ENCODE measurements at places on chromosomes 2 and 18. TPM values are rescaled to one million over a fixed set of nuclear protein-coding genes. Genes with fewer than 3 reads are reported as not detected.

DNA sequence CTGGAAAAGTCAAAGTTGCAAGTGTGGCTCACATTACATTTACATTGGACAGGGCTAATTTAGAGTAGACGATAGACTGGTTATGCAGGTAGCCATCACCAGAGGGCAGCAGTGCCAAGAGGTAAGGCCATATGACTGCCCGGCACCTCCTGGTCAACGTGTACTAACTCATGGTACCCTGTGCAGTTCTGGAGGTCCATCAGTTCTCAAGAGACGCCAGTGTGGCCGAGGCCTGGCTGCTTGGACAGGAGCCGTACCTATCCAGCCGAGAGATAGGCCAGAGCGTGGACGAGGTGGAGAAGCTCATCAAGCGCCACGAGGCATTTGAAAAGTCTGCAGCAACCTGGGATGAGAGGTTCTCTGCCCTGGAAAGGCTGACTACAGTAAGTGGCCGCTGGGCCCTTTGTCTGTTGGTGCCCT, 65.8 kb upstream of the EML6 start:
- H3K36me3 ChIP-seq = no peaks in the 10 kb centered on the region
- peak; percentile 79 for DNase-seq
- no peaks in the 10 kb centered on the region for H3K27me3 ChIP-seq

- no peaks in the 10 kb centered on the region for H3K36me3 ChIP-seq
- no peak overlapping the region for H3K4me3 ChIP-seq
Observed at GRCh38 chr2:234580686-234581085, 83.8 kb upstream of the ARL4C start.

- H3K4me3 ChIP-seq = no peak overlapping the region
- no peaks in the 10 kb centered on the region for H3K27me3 ChIP-seq
- H3K27ac ChIP-seq = no peak overlapping the region
- no peak for DNase-seq
- H3K4me1 ChIP-seq = no peaks in the 10 kb centered on the region
- no peaks in the 10 kb centered on the region for H3K36me3 ChIP-seq
Observed at GRCh38 chr2:120842456-120843439, 107.1 kb downstream of the GLI2 start.

GRCh38 chr18:9711361-9712129, 3.4 kb downstream of the RAB31 start:
- no peaks in the 10 kb centered on the region for H3K36me3 ChIP-seq
- DNase-seq = no peak
- H3K27me3 ChIP-seq = no peaks in the 10 kb centered on the region
- H3K4me3 ChIP-seq = no peak overlapping the region

- DNase-seq = no peak
- H3K36me3 ChIP-seq = no peaks in the 10 kb centered on the region
- peaks cover 13% of the 10 kb centered on the region for H3K4me1 ChIP-seq
- H3K27me3 ChIP-seq = no peaks in the 10 kb centered on the region
- H3K4me3 ChIP-seq = no peak overlapping the region
Observed at GRCh38 chr2:163669506-163669905, 66.3 kb downstream of the FIGN start.

DNA sequence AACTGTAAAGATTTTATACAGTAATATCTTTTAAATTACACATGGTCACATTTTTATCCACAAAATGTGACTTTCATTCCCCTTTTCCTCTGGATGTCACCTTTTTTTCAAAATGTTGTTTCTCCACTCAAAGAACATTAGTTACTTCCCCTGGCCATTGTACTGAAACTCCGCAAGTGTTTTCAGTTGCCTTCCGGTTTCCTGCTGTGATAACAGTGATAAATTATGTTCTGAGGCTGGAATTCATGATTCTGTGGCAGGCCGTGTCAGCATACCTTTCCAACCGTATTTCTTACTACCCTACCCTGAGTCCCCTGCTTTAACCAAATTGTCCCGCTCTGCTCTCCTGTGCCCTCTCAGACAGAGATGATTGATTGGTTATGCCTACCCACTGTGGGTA, 53.5 kb downstream of the MGAT5 start:
- H3K36me3 ChIP-seq = no peaks in the 10 kb centered on the region
- H3K4me3 ChIP-seq = no peak overlapping the region
- H3K4me1 ChIP-seq = peaks cover 5% of the 10 kb centered on the region
- H3K27ac ChIP-seq = no peak overlapping the region
- DNase-seq = no peak

- no peak overlapping the region for H3K27ac ChIP-seq
- no peak for DNase-seq
- no peaks in the 10 kb centered on the region for H3K4me1 ChIP-seq
- no peak overlapping the region for H3K4me3 ChIP-seq
Observed at GRCh38 chr2:4122726-4123125, 419.4 kb downstream of the DCDC2C start.

DNA sequence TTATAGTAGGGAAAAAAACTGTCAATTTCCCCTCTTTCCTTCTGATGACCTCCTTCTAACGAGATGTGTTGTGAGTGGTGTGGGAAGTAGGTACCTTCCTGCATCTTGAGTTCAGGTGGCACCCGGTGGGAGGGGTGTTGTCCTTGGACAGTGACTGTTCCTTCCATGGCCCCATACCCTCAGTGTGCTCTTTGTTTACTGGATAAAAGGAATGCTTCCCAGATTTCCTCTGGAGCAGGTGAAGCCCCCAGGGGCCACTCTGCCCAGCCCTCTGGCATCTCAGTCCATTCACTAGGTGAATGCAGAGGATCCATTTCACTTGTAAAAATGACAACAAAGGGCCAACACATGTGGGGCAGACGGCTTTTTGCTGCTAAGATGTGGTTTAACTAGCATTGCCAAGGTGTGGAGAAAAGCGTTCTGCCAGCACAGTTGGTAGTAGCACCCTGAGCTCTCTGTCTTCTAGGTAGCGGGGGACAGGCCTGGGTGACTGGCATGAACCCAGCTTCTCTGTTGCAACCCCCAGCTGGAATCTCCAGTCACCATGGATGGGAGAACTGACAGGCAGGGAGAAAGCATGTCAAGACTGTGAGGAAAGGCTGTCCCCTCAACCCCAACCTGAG, 6.9 kb downstream of the GDF7 start:
- H3K27ac ChIP-seq = no peak overlapping the region
- H3K36me3 ChIP-seq = no peaks in the 10 kb centered on the region
- DNase-seq = no peak
- H3K4me1 ChIP-seq = peaks cover 44% of the 10 kb centered on the region
- no peaks in the 10 kb centered on the region for H3K27me3 ChIP-seq
- H3K4me3 ChIP-seq = no peak overlapping the region

The SLC14A1 gene
- 0.60 TPM for total RNA-seq

The KCNG3 gene
- total RNA-seq = 17.8 TPM

- DNase-seq = no peak
- no peak overlapping the region for H3K4me3 ChIP-seq
- H3K36me3 ChIP-seq = no peaks in the 10 kb centered on the region
- H3K27me3 ChIP-seq = no peaks in the 10 kb centered on the region
- H3K27ac ChIP-seq = no peak overlapping the region
Observed at GRCh38 chr18:6604573-6604941, 125.0 kb upstream of the ARHGAP28 start.

- H3K27ac ChIP-seq = no peak overlapping the region
- no peak for DNase-seq
- no peaks in the 10 kb centered on the region for H3K4me1 ChIP-seq
- no peaks in the 10 kb centered on the region for H3K36me3 ChIP-seq
- no peak overlapping the region for H3K4me3 ChIP-seq
Observed at GRCh38 chr2:143300536-143300935, 171.3 kb downstream of the ARHGAP15 start.

GRCh38 chr18:12021596-12021995, 40.3 kb downstream of the IMPA2 start:
- H3K27ac ChIP-seq = no peak overlapping the region
- no peak for DNase-seq
- H3K4me3 ChIP-seq = no peak overlapping the region
- no peaks in the 10 kb centered on the region for H3K27me3 ChIP-seq
- no peaks in the 10 kb centered on the region for H3K36me3 ChIP-seq
- no peaks in the 10 kb centered on the region for H3K4me1 ChIP-seq

- no peak for DNase-seq
- no peak overlapping the region for H3K27ac ChIP-seq
- no peaks in the 10 kb centered on the region for H3K27me3 ChIP-seq
Observed at GRCh38 chr18:53451902-53452301, 772.6 kb downstream of the MBD2 start.

DNA sequence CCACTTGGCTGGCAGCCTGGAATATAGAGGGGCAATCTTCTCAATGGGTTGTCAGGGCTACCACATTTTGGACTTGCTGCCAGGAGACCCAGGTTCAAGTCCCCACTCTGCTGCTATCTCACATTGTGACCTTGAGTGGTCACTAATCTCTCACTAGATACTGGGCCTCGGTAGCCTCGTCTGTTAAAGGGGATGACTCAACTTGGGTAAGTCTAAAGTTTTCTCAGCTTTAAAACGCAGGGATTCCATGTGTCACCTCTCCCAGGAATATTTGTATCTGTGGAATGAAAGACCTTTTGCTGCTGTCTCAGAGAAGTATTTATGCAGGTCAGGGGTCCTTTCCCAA, 86.3 kb downstream of the SEMA4F start:
- H3K4me3 ChIP-seq = no peak overlapping the region
- H3K36me3 ChIP-seq = no peaks in the 10 kb centered on the region
- H3K4me1 ChIP-seq = no peaks in the 10 kb centered on the region
- no peak for DNase-seq

DNA sequence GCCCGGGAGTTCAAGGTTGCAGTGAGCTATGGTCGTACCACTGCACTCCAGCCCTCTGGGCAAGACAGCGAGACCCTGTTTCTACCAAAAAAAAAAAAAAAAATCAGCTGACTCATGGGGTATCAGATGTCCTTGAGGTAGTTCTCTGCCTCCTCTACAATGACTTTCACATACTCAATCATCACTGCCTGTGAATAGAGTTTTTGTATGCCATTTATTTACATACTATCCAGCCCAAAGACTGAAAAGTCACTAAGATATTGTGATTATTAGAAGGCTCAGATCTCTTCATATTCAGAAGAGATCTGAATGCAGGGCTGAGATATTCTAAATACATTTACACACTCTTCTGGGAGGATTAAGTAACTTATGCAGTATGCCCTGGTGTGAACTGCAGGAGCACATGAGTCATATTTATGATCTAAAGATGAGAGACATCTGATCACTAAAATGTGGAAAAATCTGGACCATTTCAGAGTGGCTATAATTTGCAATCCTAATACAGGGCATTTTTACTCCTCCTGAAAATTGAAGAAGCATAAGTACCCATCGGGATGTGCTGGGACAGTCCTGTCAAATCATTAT, 38.9 kb downstream of the KLF7 start:
- peaks cover 23% of the 10 kb centered on the region for H3K36me3 ChIP-seq
- no peak overlapping the region for H3K4me3 ChIP-seq
- H3K27ac ChIP-seq = no peak overlapping the region

- no peak for DNase-seq
- H3K36me3 ChIP-seq = no peaks in the 10 kb centered on the region
- H3K4me1 ChIP-seq = no peaks in the 10 kb centered on the region
Observed at GRCh38 chr2:225824748-225825449, 425.4 kb downstream of the NYAP2 start.

DNA sequence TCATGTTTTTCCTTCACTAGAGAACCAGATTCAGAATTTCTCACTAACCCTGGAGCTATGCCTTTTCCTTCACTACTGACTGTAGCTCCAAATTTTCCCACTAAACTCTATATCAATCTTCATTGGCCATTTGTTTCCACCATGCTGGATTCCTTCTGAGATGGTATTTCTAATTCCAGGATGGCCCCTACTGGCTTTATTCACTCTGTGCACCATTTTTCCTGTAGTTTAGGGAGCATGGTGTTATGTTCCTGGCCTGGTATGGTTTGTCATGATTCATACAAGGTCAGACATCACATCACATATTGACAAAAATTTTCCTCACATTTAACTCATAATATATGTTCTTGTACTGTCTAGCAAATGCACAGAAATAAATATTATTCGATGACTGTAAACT, 229.2 kb upstream of the TFPI start:
- no peak overlapping the region for H3K27ac ChIP-seq
- no peak for DNase-seq
- H3K4me1 ChIP-seq = no peaks in the 10 kb centered on the region
- H3K27me3 ChIP-seq = no peaks in the 10 kb centered on the region
- H3K36me3 ChIP-seq = no peaks in the 10 kb centered on the region

DNA sequence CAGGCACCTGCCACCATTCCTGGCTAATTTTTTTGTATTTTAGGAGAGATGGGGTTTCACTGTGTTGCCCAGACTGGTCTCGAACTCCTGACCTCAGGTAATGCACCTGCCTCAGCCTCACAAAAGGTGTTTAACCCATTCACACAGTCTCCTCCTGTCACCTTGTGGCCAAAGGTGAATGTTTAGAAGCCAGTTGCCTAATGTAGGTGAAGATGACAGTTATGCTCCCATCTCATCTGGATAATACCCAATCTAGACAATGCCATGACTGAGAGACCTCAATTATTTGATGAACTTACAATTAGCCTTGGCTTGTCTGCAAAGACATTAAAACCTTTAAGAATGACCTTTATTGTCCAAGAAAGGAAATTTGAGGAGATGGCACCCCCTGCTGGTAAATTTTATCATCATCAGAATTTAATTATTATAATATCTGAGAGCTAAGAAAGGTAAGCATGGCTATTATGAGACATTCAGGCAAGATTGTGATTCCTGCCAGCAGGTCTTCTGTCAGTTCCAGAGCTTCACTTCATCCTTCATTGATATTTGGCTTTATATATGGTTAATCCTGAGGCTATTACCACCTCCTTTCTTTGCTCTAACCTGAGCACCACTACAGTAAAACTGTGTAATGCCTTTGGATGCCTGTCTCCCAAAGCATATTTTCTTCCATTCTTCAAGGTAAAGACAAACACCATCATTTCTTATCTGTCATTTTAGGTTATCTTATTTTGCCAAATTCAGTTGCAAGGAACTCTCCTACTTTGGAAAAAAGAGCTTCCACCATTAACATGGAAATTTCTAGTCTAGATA, 117.6 kb downstream of the FAM124B start:
- no peaks in the 10 kb centered on the region for H3K4me1 ChIP-seq
- H3K4me3 ChIP-seq = no peak overlapping the region
- no peak overlapping the region for H3K27ac ChIP-seq
- DNase-seq = peak; percentile 52

DNA sequence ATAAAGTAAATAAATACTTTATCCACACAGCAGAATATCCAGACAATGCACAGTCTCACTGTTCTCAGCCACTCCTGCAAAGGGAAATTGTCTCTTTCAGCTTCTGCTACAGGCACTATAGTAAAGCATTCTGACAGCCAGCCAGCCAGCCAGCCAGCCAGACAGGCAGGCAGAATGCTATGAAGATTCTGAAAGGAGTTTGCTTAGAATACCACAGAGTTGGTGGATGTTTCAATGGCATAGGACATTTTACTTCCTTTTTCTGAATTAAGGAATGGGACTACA, 116.1 kb upstream of the CYP26B1 start:
- H3K4me3 ChIP-seq = no peak overlapping the region
- no peak overlapping the region for H3K27ac ChIP-seq
- no peak for DNase-seq
- no peaks in the 10 kb centered on the region for H3K27me3 ChIP-seq

The ASPRV1 gene
- total RNA-seq = 6.0 TPM

All from tibial nerve (tissue), 4 donors.